ENCODE measurements at places on chromosomes 3 and 15.

DNA sequence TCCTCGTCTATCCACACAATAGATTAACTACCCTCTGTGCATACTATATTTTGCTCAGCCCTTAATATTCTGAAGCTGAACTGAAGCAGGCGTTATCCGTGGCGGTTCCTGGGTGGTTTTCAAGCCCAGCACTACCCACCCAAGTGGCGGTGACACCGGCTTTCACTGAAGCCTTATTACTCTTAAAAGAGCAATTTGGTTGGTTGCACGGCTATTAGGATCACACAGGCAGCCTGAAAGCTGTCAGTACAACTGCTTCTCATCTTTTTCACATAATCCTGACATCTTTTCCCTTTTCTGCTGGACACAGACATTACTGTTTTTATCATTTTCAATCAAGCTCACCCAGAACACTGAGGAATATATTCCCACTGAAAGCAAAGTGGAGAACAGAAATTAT lies 525.3 kb upstream of the ZNF717 start:
- no peak for DNase-seq

GRCh38 chr15:59400103-59400813 lies 27.6 kb upstream of the MYO1E start:
- no peak for DNase-seq

DNA sequence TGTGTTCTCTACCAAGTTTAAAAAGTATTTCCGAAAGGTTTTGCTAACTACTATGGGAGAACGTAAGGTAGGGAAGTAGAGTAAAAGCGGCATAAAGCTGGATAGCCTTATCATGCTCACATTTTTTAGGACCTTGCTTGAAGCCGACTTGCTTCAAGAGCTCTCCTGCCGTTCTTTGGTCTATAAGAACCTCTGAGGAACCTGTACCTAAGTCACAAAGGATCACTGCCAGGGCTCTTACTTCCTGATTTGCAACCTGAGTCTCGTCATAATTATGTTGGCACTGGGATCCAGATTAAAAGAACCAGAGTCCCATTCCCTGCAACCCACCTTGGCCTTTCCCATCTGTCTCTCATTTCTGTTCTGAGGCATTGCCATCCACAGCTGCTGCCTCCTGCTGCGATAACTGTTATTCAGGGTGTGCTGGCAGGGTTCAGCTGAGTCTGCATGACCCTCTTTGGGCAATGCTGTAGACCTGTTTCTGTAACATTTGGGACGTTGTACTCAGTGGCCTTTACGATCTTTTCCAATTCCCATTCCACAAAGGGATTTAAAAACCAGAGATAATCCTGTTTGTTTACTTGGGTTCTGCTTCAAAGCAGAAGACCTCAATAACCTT lies 131.0 kb upstream of the UMPS start:
- DNase-seq = no peak

GRCh38 chr3:140018556-140018955 lies 83.6 kb downstream of the CLSTN2 start:
- no peak for DNase-seq
